ENCODE measurements at places on chromosomes 11 and 22. TPM values are rescaled to one million over a fixed set of nuclear protein-coding genes. Genes with fewer than 3 reads are reported as not detected.

DNA sequence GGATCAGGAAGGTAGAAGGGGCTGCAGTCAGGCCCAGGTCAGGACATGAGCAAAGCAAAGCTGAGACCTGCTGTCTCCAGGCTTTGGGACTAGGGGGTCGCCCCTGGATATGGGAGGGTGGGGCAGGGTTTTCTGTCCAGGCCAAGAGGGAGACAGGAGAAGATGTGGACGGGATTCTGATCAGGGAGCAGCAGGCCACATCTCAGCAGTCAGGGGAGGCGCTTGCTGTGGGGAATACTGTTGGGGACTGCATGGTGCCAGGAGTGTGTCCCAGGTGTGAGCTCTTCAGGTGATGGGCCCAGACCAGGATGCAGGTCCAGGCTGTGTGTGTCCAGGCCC lies 29.3 kb downstream of the IGLL5 start:
- no peak overlapping the region for H3K4me3 ChIP-seq
- no peaks in the 10 kb centered on the region for H3K27me3 ChIP-seq
- H3K4me1 ChIP-seq = no peaks in the 10 kb centered on the region
- no peak overlapping the region for H3K27ac ChIP-seq
- DNase-seq = no peak
- no peaks in the 10 kb centered on the region for H3K36me3 ChIP-seq

NTM gene
- total RNA-seq = 11.4 TPM

PANX2 gene
- not detected for total RNA-seq

DNA sequence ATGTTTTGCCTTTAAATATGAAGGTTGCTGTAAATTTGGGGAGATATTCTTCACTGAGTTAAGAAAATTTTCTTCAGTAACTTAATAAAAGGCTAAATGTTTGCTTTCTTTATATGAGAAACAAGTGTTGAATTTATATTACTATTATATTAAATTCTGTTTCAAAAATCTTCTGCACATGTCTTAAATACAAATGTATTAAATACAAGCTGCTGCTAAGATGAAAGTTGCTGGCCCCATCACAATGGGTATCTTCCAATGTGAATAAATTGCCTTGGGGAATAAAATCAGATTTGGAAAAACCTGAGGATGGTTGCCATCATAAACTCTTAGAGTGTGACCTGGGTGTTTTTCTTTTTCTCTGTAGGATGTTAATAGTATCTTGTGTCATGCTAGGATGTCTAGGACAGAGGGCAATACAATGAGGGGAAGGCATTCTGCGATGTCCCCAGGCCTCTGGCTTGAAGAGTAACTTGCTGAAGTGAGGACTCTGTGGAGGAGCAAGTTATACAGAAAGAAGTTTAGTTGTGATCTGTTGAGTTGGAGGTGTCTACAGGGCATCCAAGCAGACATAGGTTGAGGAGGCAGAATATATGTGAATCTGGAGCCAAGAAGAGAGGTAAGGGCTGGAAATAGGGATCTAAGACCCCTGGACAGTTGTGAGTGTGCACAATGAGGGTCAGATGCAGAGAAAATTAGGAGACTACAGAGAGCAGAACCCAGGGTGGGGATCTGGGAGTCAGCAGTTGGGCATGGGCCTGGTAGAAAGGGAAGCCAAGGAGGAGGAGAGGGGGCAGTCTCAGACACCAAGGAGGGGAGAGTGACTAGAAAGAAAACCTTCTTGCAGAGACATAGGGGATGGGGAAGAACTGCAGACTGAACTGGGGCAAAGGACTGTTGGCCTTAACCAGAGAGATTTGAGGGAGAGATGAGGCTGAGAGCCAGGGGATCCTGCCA lies 4.8 kb downstream of the IGLL5 start:
- H3K36me3 ChIP-seq = no peaks in the 10 kb centered on the region
- no peak for DNase-seq
- H3K27me3 ChIP-seq = peaks cover 4% of the 10 kb centered on the region

- no peak for DNase-seq
- no peak overlapping the region for H3K27ac ChIP-seq
- no peak overlapping the region for H3K4me3 ChIP-seq
- peaks cover 5% of the 10 kb centered on the region for H3K4me1 ChIP-seq
- H3K36me3 ChIP-seq = no peaks in the 10 kb centered on the region
- no peaks in the 10 kb centered on the region for H3K27me3 ChIP-seq
These were observed 95.8 kb upstream of the ALKBH3 start for GRCh38 chr11:43784866-43785265.

MRGPRX3 gene
- total RNA-seq = not detected

DNA sequence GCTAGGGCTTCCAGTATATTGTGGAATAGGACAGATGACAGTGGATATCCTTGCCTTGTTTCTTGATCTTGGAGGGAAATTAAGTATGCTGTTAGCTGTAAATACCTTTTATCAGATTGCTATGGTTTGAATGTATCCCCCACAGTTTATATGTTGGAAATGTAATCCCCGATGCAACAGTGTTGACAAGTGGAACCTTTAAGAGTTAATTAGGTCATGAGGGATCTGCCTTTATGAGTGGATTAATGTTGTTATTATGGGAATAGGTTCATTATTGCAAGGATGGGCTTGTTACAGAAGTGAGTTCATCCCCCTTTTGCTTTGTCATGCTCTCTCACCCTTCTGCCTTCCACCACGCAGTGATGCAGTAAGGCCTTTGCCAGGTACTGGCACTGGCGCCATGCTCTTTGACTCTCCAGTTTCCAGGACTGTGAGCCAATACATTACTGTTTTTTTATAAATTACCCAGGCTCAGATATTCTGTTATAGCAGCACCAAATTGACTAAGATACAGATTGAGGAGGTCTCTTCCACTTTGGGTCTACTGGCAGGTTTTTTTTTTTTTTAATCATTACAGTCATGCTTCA lies 16.4 kb downstream of the CABIN1 start:
- no peaks in the 10 kb centered on the region for H3K4me1 ChIP-seq
- no peak overlapping the region for H3K4me3 ChIP-seq
- DNase-seq = no peak
- no peaks in the 10 kb centered on the region for H3K27me3 ChIP-seq
- H3K27ac ChIP-seq = no peak overlapping the region

GRCh38 chr11:39569789-39570188 lies 1889.7 kb downstream of the LRRC4C start:
- H3K4me1 ChIP-seq = no peaks in the 10 kb centered on the region
- DNase-seq = no peak
- H3K27me3 ChIP-seq = no peaks in the 10 kb centered on the region
- no peaks in the 10 kb centered on the region for H3K36me3 ChIP-seq

DNA sequence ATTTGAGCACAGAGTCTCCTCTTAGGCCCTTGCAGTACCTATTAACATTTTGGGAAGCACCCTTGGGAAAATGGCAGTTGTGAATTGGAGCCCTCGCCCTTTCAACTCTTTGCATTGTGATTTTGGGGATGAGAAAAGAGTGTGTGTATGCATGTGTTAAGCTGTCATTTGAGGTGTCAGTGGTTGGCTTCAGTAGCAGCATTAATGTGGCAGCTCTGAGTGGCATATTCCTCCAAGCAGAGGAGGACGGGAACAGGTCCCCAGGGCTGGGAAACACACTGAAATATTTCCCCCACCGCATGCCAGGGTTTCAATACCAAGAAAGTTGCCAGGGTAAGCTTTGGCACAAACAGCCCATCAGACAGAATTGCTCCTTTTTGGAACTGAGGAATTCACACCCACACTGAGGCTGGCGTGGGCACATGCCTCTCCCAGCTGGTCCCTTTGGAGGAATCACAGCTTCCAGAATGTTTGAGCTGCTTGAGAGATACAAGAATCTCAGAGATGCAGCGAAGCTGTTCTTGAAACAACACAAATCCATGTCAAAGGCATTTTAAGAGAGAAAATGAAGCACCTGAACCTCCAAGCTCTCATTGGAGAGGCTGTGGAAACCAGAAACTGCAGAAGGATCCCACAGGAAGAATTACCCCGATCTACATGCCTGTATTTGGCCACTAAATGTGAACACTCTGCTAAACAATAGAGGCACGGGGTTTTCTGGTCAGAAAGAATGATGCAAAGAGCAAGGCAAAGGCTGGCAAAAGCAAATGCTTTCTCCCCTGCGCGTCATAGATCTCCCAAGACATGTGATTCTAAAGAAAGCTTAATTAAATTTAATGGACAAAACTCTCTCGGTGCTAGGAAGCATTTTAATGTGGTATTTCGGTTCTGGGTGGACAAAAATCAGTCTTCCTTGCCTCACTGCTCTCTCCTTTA lies 67.2 kb upstream of the RCN1 start:
- DNase-seq = no peak
- no peaks in the 10 kb centered on the region for H3K4me1 ChIP-seq
- H3K36me3 ChIP-seq = no peaks in the 10 kb centered on the region
- H3K27ac ChIP-seq = no peak overlapping the region
- H3K4me3 ChIP-seq = no peak overlapping the region
- H3K27me3 ChIP-seq = no peaks in the 10 kb centered on the region

BEST1 gene
- total RNA-seq = 38.8 TPM

OR5M8 gene
- not detected for total RNA-seq

NAALAD2 gene
- total RNA-seq = 4.2 TPM

GRCh38 chr22:19003508-19003907 lies 67.4 kb upstream of the PRODH start:
- H3K4me3 ChIP-seq = no peak overlapping the region
- H3K36me3 ChIP-seq = no peaks in the 10 kb centered on the region
- H3K4me1 ChIP-seq = no peaks in the 10 kb centered on the region
- no peak overlapping the region for H3K27ac ChIP-seq
- no peak for DNase-seq

DNA sequence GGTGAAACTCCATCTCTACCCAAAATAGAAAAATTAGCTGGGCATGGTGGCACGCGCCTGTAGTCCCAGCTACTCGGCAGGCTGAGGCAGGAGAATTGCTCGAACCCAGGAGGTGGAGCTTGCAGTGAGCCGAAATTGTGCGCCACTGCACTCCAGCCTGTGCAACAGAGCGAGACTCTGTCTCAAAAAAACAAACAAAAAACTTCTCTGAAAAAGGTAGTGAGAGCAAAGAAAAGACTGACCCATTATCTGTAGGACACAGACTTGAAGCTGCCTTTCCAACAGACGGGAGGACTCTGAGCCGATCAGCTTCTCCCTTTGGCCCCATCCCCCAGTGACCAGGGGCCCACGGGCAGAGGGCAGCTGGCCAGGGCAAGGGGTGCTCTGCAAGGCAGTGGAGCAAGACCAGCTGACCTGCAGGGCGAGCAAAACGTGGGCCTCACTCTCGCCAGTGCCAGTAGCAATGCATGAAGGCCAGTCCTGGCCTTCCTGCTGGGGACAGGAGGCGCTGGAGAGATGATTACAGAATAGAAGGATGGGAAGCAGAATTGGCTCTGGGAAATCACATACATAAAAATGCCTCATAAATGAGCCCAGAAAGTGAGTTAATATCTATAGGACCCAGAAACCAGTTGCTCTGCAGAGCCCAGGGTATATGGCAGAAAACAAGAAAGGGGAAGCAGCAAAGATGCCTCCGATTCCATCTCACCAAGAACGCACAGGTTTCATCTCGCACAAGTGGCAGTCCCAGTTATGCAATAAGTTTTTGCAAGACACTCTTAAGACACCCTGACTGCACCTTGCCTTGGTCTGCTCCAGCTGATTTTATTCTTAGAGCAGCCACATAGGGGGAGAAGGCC lies 2.8 kb downstream of the EHD1 start:
- H3K4me1 ChIP-seq = peaks cover 63% of the 10 kb centered on the region
- no peak for DNase-seq
- peak overlapping the region; percentile 88 for H3K27ac ChIP-seq
- no peaks in the 10 kb centered on the region for H3K27me3 ChIP-seq
- H3K4me3 ChIP-seq = peak overlapping the region; percentile 99

GRCh38 chr11:1203505-1204271 lies 19.2 kb upstream of the MUC5B start:
- H3K4me1 ChIP-seq = no peaks in the 10 kb centered on the region
- no peak overlapping the region for H3K4me3 ChIP-seq
- DNase-seq = no peak
- H3K36me3 ChIP-seq = no peaks in the 10 kb centered on the region
- no peaks in the 10 kb centered on the region for H3K27me3 ChIP-seq

GAL gene
- total RNA-seq = 3.3 TPM

DNA sequence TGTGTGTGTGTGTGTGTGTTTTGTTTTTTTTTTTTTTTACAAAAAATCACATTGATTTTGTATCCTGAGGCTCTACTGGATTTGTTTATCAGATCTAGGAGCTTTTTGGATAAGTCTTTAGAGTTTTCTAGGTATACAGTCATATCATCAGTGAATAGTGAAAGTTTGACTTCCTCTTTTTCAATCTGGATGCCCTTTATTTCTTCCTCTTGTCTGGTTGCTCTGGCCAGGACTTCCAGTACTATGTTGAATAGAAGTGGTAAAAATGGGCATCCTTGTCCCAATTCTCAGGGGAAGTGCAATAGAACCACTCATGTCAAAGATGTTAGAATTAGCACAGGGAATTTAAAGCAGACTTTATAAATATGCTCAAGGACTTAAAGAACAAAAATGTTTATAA lies 32.6 kb upstream of the PRDM11 start:
- no peaks in the 10 kb centered on the region for H3K27me3 ChIP-seq
- H3K36me3 ChIP-seq = no peaks in the 10 kb centered on the region
- no peak for DNase-seq
- no peak overlapping the region for H3K4me3 ChIP-seq
- no peaks in the 10 kb centered on the region for H3K4me1 ChIP-seq

- H3K4me3 ChIP-seq = no peak overlapping the region
- H3K27me3 ChIP-seq = no peaks in the 10 kb centered on the region
- no peak for DNase-seq
These were observed 9.2 kb downstream of the MMP20 start for GRCh38 chr11:102615894-102616432.

RPS3 gene
- total RNA-seq = 1,085 TPM

TRIM29 gene
- 39.3 TPM for total RNA-seq

RNF214 gene
- total RNA-seq = 10.8 TPM

DNA sequence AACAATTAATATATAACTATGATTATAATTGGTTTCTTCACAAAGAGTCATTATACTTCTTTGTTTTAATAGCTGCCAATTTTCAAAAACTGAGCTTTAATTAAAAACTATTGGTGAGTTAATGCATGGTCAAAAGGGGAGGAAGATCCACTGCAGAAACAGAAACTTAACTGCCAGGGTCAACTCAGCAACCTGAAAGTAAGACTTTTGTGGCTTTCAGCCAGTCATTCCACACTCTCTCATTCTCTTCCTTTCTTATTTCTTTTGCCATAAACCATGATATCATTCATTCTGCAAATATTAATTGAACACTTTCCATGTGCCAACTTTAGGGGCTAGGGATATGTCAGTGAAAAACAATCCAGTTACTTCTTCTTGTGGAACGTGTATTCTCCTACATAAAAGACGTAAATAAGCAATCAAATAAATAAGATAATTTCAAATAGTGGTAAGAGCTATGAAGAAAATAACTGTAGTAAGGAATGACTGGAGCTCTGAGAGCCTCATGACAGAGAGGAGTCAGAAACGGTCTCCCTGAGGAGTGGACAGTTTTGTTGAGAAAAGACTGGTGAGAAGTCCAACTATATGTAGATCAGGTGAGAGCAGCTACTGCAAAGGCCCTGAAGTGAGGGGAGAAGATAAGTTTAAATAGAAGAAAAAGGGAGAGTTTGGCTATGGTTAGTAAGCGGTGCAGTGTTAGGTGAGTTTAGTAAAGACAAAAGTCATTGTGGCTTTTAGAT lies 130.5 kb downstream of the GRIA4 start:
- H3K27me3 ChIP-seq = no peaks in the 10 kb centered on the region
- H3K4me3 ChIP-seq = no peak overlapping the region
- DNase-seq = no peak
- no peak overlapping the region for H3K27ac ChIP-seq
- no peaks in the 10 kb centered on the region for H3K4me1 ChIP-seq
- H3K36me3 ChIP-seq = no peaks in the 10 kb centered on the region

HIC2 gene
- total RNA-seq = 3.3 TPM

All from tibial nerve (tissue), 4 donors.